ENCODE measurements at places on chromosomes 7 and 10. TPM values are rescaled to one million over a fixed set of nuclear protein-coding genes. Genes with fewer than 3 reads are reported as not detected.

NRP1 gene
- 0.51 TPM for total RNA-seq

PLEKHS1 gene
- not detected for total RNA-seq

DEPP1 gene
- 0.35 TPM for total RNA-seq

RPEL1 gene
- total RNA-seq: not detected

FAM25C gene
- total RNA-seq: not detected

PPP1R3A gene
- total RNA-seq: not detected

GATAD1 gene
- total RNA-seq: 14.5 TPM

CLDN3 gene
- total RNA-seq: not detected

RNF133 gene
- not detected for total RNA-seq

CALML3 gene
- not detected for total RNA-seq

IFIT1 gene
- 2.8 TPM for total RNA-seq

PRDX3 gene
- total RNA-seq: 89.7 TPM

GPR85 gene
- not detected for total RNA-seq

AASS gene
- 0.67 TPM for total RNA-seq

LRMDA gene
- total RNA-seq: not detected

CTAGE8 gene
- total RNA-seq: 2.1 TPM

CYP17A1 gene
- not detected for total RNA-seq

PAPSS2 gene
- total RNA-seq: not detected

SLC26A5 gene
- total RNA-seq: not detected

PHYHIPL gene
- total RNA-seq: not detected

NOLC1 gene
- 75.2 TPM for total RNA-seq

All from activated naive CD4-positive, alpha-beta T cell treated with anti-CD3 and anti-CD28 coated beads, Interleukin-2, amount 10 ng/mL, durations not matched to agents 5 hours and 36 hours (primary cell).